ENCODE measurements at places on chromosomes 6 and 20.

DNA sequence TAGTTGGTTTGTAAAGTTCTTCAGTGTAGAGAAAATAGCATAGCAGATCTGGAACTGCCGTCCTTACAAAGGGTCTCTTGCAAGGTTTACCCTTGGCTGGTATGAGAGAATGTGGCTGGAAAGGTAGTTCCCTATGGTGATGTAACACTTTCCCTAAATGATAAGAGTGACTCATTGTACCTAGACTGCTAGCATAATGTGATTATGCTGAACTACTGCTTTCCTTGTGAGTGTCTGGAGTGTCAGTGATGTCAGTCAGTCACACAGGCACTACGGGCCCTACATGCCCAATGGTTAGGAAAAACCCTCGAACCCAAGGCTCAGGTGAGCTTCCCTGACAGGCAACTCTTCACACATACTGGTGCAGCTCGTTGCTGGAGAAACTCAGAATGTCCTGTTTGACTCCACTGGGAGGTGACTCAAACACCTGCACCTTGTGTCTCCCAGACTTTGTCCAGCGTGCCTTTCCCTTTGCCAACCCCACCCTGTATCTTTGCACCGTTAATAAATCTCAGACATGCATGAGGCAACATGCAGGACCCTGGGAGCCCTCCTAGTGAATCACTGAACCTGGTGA lies 28.4 kb upstream of the LY86 start:
- no peak for DNase-seq

DNA sequence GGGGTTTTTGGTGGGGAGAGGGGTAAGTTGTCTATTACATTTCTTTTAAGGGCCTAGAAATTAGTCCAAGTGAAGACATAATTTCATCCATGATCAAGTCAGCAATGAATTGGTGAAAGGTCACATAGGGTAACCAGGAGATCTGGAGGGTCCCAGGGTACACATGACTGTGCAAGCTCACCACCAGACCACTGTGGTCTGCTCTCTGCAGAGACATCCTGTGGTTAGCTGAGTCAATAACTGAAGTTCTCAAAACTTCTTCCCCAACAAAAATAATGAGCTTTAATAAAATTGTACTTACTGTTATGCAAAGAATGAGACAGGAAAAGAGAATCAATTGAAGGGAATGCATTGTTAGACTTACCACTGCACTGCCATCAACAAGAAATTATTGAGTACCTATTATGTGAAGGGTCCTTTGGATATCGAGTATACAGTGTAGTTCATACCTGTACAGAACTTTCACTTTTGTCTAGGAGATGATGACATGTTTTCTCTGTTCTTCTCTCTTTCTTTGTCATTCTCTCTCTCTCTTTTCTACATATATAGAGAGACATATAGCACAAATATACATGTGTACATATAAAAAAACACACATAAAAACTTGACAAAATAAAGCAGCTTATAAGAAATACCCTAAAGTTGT lies 209.8 kb downstream of the GJA1 start:
- DNase-seq: no peak

DNA sequence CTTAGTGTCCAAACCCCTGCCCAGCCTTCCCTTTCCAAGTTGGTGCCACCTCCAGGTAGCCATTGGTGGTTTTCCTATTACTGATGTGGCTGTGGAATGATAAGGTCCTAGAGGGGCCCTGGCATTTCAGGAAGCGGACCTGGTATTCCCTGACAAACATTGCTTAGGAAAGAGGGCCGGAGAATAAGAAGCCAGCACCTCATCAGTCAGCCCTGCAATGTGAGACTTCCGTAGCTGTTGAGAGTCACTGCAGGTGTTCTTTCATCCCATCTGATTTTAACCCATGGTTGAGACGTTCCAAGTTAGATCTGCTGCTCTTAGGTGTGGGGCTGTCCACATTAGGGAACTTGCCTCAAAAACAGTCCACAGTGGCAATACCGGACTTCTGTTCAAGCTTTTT lies 14.8 kb upstream of the NPEPL1 start:
- no peak for DNase-seq

GRCh38 chr6:30954631-30955366 lies 14.0 kb downstream of the MUCL3 start:
- no peak for DNase-seq

DNA sequence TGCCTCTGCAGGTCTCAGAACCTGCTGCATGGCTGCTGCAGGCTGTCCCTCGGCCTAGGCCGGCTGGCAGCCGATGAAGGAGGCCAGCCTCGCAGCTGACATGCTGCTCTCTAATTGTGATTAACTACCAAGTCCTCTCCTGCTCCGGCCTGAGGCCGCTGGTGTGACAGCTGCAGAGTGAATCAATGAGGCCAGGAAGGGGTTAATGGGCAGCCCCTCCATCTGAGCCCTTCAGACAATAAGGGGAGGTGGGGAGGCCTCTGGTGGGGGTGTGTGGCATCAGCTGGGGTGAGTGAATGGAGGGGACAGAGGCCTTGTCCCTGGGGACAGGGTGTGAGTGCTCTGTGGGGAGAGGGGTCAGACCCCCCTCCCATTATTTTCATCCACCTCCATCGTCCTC lies 34.4 kb downstream of the SLC52A3 start:
- no peak for DNase-seq
